Esophagus squamous epithelium (tissue), 5 donors: ENCODE measurements at places on chromosomes 12 and 14.

- DNase-seq = no peak
These were observed 66.8 kb upstream of the RFLNA start for GRCh38 chr12:124227951-124228711.

- DNase-seq = no peak
These were observed 116.6 kb downstream of the NAV3 start for GRCh38 chr12:77947330-77947729.

DNA sequence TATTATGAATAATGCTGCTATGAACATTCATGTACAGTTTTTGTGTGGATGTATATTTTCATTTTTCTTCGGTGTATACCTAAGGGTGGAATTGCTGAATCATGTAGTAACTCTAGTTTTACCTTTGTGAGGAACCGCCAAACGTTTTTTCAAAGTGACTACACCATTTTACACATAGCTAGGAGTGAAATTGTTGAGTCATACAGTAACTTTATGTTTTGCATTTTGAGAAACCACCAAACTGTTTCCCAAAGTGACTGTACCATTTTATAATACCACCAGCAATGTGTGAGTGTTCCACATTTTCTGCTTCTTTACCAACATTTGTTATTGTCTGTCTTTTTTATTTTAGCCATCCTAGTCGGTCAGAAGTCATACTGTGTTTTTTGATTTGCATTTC, 3.1 kb upstream of the TPH2 start:
- no peak for DNase-seq

DNA sequence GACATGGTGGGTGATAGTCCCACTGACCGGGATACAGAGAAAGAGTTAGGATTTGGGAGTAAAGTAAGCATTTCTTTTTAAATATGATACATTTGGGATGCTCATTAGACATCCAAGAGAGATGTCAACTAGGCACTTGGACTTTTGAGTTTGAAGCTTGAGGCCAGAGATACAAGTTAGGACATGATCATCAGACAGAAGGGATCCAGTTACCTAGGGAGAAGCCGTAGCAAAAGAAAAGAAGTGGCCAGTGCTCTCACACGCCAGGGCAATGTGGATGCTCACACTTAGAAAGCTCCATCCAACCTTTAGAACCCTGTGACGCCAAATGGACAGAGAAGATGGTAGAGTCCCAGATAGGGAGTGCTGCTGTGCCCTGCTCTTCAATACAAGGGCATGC, 14.0 kb upstream of the STON2 start:
- DNase-seq = no peak

GRCh38 chr12:12822886-12823285, 9.7 kb downstream of the DDX47 start:
- DNase-seq = no peak

DNA sequence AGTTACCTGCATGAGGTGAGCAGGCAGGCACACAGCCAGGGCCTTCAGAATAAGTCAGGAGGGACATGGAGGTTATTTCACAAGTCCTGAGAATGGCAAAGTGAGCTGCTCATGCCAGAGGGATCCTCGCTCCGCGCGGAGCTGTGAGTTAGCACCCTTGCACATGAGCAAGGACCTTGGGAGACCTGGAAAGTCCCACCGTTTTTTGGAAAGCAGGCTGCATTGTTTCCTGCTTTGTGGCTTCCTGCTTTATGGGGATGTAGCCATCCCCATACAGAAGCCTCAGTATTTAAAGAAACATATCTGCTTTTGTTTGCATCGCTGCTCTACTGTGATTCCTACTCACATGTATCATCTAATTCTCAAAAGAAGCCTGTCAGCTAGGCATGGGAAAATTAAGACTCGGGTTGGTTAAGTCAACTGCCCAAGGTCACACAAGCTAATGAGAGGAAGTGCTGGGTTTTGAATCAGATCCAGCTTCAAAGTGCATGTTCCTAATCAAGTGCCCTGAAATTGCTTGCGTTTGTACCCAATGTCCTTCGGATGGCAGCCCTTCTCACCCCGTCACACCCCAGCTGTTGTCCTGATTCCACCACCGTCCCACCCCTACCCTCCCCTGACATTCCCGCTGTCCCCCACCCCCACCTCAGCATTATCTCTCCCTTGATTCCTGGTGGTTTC, 106.2 kb downstream of the CRACR2A start:
- DNase-seq = no peak

DNA sequence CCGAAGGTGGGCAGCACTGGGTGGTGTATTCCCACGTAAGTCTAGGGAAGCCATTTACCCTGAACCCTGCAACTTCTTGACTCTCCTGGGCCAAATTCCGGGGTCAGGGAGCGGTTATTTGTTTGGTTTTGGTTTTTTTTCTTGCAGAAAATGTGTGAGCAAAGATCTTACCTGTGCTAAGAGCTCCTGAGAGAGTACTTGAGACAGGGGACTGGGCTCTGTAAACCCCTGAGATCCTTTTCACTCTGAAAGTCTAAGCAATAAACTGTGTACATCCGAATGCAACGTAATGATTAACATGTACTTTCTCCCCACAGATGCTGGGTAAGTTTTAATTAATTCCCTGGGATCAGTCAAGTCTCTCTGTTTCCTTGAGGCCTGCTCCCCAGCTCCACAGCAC, 21.5 kb downstream of the OR10P1 start:
- no peak for DNase-seq

DNA sequence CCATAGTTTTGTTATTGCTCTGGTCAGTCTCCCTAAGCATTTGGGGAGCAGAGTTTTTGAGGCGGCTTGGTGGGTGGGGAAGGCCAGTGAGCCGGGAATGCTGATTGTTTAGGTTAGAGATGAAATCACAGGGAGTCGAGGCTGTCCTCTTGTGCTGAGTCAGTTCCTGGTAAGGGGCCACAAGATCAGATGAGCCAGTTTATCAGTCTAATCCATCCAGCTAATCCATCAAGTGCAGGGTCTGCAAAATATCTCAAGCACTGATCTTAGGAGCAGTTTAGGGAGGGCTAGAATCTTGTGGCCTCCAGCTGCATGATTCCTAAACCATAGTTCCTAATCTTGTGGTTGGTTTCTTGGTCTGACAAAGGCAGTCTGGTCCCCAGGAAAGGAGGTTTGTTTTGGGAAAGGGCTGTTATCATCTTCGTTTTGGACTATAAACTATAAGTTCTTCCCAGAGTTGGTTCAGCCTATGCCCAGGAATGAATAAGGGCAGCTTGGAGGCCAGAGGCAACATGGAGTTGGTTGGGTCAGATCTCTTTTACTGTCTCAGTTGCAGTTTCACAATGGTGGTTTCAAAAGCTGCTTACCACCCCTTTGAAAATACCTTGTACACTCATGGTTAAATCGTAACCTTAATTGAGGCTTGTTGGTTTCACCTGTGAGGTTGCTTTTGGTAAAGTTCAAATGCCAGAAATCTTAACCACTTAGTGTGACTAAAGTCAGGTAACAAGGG, 33.6 kb upstream of the HIGD1C start:
- DNase-seq = no peak

DNA sequence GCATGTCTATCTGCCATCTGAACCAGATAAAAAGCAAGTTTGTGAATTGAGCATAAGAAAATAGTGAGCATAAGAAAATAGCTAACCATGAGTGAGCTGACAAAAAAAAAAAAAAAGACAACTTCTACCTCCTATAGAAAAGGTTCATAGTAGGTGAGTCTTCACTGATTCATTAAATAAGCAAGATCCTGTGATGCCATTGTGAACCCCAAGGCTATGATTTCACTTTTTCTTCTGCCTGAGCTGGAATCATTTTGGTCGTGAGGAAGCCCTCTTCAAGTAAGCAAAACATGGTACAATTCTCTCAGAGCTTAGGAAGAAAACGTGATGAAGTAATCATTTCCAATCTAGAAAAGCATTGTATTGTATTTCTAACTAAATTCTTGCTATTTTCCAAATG, 1.2 kb downstream of the PIK3C2G start:
- no peak for DNase-seq

DNA sequence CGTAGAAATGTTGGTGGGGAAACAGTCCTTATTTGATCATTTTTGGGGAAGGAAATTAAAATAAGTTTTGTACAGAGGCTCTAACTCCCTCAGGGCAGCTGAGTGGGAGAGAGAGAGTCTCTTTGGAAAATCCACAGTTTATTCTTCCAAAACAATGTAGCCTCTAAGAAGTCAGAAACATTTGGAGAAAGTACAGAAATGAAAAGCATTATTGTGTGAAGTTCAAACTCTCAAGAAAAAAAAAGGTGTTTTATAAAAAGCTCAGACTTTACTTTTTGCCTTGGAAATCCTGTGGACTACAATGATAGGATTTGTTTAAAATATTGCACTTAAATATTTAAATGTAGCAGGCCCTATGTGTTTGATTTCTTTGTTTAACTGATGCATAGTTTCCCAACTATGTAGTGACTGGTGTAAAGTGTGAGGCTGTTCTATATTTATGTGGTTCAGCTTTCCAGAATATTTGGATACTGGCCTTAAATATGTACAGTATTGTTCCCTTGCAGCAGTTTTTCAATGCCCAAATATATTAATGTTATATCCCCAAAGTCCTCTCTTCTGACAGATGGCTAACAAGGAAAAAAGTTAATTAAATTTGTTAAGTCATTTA, 82.0 kb upstream of the OTOGL start:
- no peak for DNase-seq
